ENCODE measurements at places on chromosomes 7 and 10.
A peak's percentile ranks its signal among the peaks of the same experiment; 100 is the strongest.

- DNase-seq: peak; percentile 69
Observed at GRCh38 chr7:31122649-31123058, 70.5 kb downstream of the ADCYAP1R1 start.

GRCh38 chr10:118865998-118866693, 111.4 kb upstream of the CACUL1 start:
- no peak for DNase-seq

DNA sequence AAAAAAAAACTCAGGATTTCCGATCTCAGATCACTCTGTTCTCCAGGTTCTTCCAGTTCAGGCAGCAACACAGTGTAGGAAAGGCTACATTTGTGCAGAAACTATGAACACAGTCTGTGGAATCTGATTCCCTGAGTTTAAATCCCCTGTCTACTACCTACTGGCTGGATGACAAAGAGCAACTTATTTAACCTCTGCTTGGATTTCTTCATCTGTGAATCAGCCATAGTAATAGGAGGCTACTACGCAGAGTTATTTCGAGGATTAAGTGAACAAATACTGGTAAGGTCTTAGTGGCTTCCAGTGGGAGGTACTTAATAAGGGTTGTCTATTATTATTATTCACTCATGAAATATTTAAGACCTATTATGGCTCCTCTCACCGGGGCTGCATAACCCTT, 44.3 kb upstream of the PDCD4 start:
- DNase-seq: no peak

DNA sequence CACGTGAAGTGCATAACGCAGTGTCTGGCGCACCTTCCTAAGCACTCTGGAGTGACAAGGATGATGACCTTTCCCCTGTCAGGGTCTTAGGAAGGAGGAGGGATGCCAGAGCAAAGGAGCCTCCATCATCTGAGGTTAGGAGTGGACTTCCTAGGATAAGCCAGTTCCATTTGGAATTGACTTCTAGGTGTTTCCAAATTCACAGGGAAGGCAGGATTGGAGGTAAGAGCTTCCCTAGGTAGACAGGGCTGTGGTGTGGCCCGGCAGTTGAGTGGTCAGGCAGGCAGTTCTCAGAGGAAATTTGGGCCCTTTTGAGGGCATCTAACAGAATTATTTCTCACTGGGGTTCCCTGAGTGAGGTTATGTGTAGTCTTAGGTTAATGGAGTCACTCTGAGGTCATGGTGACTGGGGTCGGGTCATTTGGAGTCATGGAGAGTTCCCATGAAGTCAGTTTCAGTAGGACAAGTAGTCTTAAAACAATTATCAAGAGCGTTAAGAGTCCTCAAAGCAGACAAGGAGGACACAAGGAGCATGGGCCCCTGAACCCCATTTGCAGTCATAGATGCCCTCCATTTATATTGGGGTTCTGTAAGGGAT, 8.2 kb downstream of the PPIF start:
- no peak for DNase-seq

- DNase-seq: no peak
Observed at GRCh38 chr7:86454753-86455152, 189.0 kb upstream of the GRM3 start.

DNA sequence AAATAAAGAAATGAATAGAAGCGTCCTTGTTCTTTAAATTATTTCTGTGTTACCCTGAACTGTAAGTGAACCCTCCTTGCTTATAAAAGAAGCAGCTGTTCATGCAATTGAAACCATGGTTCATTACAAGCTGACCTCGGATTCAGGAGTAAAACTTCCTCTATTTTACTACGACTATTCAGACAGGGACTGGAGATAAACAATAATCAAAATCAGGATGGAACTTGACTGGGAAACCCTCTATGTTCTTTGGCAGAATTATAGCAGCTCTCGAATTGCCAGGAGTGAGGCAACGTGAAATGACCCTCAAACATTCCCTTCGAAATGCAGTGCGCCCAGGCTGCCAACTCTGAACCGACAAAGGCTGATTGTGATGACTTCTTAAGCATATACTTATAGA, 172.1 kb downstream of the CYP26A1 start:
- no peak for DNase-seq
